Fibroblast of skin of back (primary cell): ENCODE measurements at places on chromosomes 16 and 17.

DNA sequence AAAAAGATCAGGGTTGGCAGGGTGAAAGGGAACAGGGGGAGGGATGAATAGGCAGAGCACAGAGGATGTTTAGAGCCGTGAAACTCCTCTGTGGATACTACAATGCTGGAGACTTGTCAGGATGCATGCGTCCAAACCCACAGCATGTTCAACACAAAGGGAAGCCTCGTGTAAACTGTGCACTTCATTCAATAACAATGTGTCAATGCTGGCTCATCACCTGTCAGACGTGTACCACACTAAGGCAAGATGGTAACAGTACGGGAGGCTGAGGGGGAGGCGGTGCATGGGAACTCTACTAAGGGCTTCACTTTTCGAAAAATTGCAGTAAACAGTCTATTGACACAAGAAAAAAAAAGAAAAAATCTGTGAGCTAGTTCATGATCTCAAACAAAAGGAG is 63.7 kb downstream of the C16orf95 start:
- DNase-seq: no peak

DNA sequence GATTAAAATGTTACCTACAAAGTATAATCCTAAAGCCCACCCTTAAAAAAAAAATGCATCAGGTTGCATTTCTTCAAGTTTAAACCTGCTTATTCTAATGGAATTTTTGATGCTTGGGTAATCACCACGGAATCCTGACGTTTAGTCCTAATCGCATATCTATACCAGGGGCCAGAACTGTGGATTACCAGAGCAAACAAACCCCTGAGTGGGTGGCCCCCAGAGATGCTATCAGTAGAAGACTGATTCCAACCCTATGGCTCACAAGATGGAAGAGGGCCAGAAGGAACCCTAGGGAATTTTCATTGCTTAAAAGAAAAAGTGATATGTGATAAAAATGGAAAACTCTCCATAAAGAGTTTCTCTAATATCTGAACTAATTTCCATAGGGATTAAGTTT is 152.2 kb upstream of the NOG start:
- DNase-seq: peak; percentile 86

DNA sequence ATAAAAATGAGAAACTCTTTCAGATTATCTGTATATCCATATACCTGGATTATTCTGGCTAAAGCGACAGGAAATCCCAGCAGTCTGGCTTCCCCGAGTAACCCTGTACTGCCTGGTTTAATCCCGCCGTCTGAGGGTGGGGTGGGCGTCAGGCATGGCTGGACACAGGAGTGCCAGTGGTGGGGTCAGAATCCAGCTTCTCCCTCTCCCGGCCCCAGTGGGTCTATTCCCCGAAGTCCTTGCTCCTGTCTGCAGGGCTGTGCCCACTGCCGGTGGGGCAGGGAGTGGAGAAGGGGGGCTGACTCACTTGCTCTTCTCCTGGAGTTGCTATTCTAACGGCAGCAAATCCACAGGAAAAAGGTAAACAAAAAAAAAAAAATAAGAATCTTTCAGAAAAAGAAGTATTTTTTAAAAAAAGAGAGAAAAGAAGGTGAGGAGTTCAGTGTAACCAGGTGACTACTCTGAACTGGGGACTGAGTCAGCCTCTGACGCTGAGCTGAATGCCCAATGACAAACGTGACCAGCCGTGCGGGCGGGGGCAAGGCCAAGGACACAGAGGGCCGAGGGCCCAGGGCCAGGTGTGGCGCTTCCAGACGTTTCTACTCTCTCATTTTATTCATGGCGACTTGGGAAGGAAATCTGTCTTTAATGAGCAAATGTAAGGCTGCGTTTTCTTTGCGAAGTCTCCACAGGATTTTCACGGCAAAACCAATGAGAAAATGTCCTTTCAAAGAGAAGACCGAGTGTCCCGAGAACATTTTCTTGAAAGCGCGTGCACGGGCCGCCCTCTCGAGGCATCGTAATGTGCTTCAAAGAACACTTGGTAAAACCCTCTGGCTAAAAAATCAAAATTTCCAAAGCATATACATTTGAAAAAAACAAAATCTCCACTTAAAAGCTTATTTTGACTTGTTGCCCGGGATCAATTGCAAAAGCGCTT is 20.2 kb downstream of the FOXF1 start:
- no peak for DNase-seq

GRCh38 chr17:2212400-2212981 is 91.1 kb downstream of the SMG6 start:
- peak; percentile 67 for DNase-seq

- DNase-seq: no peak
Observed at GRCh38 chr17:5794881-5795506, 210.7 kb upstream of the NLRP1 start.

- peak; percentile 58 for DNase-seq
Observed at GRCh38 chr16:31529108-31529936, 1.6 kb downstream of the AHSP start.

DNA sequence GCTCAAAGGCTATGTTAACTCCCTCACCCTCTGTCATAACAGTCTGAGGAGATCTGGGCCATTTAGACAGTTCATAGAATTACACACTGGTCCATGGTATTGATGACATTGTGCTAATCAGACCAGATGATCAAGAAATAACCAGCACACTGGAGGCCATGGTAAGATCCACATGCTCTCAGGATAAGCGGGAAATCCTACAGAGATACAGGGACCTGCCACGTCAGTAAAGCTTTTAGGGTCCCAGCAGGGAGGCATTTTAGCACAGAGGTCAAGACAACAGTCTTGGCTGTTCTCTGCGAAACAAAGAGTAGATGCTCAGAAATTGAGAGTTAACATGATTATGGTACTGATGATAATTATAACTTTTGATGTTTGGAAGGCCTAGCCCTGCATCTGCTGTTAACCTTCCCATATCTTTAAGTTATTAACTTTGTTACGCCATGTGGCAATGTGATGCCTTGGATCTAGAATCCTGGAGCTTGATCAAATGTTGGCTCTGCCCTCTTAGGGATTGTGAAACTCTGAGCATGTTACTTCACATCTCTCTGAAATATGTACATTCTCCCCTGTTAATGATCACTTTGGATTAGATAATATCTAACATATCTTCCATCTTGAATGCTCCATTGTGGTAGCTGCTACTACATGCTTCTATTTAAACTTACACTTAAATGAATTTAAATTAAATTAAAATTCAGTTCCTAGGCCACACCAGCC is 172.0 kb upstream of the SOX9 start:
- DNase-seq: no peak

GRCh38 chr17:47949197-47949759 is 7.9 kb downstream of the PNPO start:
- DNase-seq: peak; percentile 73

GRCh38 chr17:41505007-41505808 is at the start of gene KRT13:
TSS of gene KRT13 (minus strand) at chr17:41505612. CDS start at chr17:41505550, 62 bp downstream.
- DNase-seq: no peak

DNA sequence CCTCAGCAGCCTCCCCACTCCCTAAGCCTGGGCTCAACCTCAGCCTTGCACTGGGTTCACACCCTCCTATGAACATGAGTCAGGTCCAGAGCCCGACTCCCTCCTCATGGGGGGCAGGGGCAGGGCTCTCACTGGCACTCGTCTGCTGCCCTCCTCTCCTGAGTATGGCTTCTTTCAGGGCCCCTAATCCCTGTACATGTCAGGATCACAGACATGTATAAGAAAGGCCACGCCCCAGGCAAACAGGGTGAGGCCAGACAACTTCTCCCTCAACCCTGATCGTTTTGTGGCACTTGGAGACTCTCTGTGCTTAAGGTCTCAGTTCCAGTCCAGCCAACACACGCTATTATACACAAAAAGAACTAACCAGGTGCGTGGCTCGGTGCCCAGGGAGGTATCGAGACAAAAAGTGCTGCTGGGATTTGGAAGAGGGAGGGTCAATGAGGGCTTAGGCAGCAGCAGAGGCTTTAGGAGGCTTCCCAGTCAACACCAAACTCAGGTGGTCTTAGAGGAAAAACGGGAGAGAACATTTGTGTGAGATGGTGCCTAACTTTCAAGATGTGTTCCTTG is 45.2 kb downstream of the CMTM3 start:
- DNase-seq: no peak

- peak; percentile 38 for DNase-seq
Observed at GRCh38 chr17:63150994-63151464, 185.0 kb downstream of the TANC2 start.

DNA sequence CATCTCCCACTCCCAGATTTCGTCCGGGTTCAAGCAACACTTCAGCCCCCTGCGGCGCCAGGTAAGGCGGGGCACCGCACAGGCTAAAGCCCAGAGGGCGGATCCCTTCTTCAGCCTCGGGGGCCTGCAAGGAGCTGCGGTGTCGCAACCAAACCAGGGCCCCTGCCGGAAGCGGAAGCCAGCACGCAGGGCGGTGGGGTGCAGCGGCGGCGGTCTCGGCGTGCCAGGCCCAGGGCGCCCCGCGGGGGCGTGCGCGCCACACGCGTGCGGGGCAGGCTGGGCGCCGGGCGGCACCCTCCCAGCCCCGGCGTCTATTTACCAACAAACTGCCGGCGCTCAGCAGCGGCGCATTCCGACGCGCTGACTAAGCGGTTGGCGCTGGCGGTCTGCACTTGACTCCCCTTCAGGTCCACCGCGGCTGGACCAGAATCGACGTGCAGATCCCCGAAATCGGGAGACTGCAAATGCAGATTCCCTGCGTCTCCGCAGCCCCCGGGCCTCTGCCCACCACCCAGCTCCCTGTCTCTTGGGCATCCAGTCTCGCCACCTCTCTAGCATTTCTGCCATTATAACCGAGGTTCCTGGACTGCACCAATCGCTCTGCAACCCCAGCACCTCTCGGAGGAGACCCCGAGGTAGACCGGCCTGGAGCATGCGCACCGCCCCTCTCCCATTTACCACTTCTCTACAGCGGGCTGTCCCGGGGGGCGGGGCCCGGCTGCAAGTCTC is 421 bp upstream of the DLX4 start:
- peak; percentile 58 for DNase-seq

GRCh38 chr16:24139282-24139681 is 116.9 kb upstream of the CACNG3 start:
- no peak for DNase-seq

DNA sequence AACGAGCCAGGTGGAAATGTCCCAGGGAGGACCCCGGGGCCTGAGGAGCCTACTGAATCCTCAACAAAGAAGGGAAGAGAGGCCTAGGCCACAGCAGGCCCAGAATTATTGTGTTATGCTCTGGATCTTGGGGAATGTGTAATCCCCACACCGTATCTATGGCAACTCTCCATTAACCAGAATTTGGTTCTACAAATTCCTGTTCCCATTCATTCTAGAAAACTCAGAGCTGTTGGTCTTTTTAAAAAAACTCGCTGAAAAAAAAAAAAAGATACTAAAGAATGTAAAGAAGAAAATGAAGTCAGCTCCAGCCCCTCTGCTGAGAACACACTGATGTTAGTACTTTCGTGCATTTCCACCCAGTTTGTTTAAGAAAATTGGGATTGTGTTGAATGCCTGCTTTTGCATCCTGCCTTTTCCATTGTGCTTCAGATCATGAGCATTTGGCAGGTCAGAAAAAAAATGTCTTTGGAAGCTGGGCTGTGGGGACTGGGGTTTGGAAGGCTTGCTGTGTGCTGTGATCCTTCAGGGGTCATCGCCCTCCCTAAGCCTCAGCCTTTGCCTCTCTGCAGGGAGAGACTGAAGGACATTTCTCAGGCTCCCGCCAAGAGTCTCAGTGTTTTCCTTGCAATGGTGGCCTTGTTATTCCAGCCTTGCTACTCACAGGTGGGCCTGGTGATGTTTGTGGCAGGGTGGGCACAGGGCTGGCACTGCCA is 69.5 kb downstream of the SREBF1 start:
- DNase-seq: peak; percentile 57

GRCh38 chr17:32111141-32111771 is 31.0 kb upstream of the RHOT1 start:
- DNase-seq: peak; percentile 62

DNA sequence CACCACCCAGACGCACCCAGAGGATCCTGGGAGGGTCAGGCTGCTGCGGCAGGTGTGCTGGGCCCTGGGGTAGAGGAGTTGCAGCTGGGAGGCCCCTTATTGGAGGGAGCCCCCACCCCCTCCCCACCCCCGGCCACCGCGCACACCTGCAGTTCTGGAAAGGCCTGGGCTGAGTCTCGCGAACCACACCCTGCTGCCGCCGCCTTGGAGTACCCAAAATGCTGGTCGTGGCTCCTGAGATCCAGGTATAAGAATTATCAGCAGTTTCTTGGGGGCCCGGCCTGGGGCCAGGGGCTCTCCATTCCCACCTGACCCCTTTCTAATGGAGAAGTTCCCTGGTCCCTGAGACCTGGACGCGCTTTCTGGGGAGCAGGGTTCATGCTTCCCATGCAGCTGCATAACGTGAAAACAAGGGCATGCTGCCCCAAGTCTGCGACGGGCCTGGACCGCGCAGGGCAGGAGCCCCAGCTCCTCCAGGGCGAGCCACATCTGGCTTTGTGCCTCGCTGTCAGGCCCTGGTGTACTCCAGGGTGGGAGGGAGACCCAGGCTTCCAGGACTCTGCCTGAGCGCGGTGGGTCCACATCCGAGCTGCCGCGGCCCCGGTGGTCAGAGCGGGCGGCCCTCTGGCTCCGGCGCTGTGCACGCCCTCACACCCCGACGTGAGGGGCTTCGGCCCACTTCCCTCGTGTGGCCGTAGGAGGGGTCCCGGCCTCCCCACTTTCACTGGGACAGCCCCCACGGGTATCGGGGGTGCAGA is 7.3 kb upstream of the SNAI3 start:
- no peak for DNase-seq

- no peak for DNase-seq
Observed at GRCh38 chr17:79035686-79036085, 11.7 kb downstream of the C1QTNF1 start.

DNA sequence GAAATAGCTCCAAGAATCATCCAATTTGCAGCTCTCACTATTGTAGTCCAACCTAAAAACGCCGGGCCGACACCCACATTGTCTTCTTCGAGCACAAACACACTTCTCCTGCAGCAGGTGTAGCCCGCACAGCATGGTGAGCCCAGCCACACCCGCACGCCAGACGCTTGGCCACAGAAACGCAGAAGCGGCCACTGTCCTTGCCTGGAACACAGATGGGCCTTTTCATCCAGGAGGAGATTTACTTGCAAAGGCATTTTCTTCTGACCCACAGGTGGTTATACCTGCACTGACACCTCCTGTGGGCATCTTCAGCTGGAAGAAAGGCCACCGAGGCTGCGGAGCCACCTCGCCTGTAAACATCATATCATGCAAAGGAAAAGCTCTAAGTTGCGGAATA is 98.4 kb downstream of the ADCY9 start:
- DNase-seq: no peak

DNA sequence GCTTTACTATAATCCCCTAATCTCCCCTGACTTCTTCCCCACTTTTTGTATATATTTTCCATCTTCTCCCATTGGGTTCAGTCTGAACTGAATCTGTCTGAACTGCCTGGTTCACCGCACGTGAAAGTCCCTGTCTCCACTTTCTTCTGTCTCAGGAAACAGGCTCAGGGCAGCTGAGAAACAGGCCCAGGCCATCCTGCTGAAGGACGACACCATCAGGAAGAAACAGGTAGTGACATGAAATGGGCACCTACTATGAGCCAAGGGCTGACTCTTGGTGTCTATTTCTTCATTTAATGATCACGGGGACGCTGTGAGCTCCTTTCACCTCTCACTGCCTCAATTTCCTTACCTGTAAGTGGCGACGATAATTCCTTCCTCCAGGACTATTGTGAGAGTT is 90.5 kb upstream of the HSBP1 start:
- no peak for DNase-seq

GRCh38 chr16:3471518-3472176 is 23.6 kb downstream of the C16orf90 start:
- no peak for DNase-seq
